Right renal pelvis (tissue), 4 donors: ENCODE measurements at places on chromosomes 13 and 19.

DNA sequence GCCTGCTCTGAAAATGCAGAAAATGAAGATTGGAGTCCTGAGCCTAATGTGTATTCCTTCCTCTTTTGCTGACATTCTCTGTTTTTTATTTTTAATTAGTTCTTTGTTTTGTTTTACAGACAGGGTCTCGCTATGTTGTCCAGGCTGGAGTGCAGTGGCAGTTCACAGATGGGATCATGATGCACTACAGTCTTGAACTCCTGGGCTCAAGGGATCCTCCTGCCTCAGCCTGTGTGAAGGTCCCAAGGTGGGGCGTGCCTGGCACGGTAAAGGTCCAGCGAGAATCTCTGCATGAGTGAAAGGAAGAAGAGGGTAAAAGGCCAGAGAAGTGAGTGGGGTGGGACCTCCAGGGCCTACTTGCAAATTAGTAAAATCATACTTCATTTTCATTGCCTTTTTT, 34.3 kb upstream of the DGKH start:
- DNase-seq = no peak

DNA sequence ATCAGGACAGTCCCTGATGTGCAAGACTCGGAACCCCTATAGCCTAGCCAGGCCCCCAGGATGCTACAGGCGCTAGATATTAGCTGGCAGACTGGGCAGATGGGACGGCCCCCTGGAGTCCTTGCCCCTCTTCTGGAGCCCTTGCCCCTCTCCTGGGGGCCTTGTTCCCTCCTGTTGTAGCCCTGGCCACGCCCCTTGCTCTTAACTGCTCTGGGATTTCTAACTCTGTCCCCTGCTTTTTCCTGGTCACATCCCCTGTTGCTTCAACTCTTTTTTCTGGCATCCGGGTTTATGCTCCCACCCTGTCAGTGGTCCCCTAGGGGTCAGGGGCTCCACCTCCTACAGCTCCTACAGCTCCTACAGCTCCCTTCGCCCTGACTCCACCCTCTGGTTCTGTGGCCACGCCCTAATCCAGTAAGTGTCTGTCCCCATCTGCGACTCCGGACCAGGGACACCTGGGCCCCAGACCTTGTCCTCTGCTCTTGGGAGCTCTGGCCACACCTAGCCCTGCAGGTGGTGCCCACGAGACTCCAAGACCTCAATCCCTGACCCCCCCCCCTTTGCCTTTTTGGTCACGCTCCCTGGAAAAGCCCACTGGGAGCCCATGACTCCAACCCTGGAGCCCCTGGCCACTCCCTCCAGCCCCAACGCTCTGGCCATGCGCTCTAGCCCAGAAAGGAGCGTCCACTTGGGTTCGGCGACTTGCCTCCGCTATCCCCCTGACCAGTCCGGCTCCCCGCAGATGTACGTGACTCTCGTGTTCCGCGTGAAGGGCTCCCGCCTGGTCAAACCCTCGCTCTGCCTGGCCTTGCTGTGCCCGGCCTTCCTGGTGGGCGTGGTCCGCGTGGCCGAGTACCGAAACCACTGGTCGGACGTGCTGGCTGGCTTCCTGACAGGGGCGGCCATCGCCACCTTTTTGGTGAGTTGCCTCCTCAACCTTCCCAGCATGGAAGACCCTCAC, 6.8 kb downstream of the PLPPR2 start:
- no peak for DNase-seq

DNA sequence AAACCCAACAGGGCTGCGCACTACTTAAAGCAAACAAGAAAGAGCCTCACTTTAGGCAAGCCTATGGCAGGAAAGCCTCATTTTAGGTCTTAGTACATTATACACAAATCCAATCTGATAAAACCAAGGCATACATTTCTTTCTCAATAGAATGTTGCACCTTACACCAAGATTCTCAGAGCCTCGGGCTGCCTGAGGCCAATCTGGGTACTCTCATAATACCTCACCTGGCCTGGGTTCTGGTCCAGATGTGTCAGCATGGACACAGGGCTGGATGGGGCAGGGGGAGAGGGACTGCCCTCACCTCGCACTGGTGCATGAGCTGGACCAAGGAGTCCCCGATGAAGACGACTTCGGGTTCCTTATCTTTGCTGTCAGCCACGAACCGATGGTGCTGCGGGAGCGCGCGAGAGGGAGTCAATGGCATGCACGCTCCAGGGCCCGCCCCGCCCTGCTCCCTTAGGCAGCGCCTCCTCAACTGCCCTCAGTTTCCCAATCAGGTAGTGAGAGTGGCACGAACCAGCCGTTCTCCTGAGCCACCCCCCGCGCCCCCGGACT, at the start of gene PRR19:
Gene PRR19, plus strand, starts transcription at position 487 of the 558 bp plus-strand sequence. CDS start 7,453 bp downstream, outside the sequence.
- DNase-seq = no peak

GRCh38 chr13:100197591-100198365, 108.9 kb downstream of the PCCA start:
- no peak for DNase-seq

DNA sequence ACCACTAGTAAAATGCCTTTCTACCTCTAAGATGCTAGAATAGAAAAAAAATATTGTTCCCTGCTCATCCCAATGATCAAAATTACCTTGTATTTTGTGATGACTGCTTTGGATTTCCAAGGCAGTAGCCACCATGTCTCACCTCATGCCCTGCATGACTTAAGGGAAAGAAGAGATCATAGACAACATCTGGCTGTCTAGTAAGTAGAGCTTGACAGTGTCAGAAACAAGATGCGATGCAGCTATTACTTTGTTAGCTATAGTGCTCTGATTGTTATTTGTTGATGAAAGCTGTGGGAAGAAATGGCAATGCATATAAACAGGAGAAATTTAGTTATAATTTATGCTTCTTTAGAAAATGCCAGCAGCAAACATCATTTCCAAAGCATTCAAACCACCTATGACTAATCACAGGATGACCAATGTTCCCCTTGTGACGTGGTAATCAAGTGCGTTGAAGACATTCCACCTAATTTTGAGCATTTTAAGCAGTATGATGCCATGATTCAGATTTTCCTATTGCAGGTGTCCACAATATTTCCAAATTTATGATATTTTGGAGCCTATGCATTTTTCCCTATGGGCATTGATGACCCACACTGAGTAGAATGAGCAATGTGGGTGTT, 308.3 kb downstream of the KCNRG start:
- DNase-seq = no peak
